Fibroblast of skin of left biceps (primary cell): ENCODE measurements at places on chromosomes 12 and 14.
A peak's percentile ranks its signal among the peaks of the same experiment; 100 is the strongest.

GRCh38 chr12:74170645-74171477, 366.8 kb upstream of the ATXN7L3B start:
- no peak for DNase-seq

GRCh38 chr14:51305751-51306150, 65.7 kb downstream of the TMX1 start:
- DNase-seq = no peak

GRCh38 chr14:100618763-100619320, 31.6 kb upstream of the BEGAIN start:
- no peak for DNase-seq

DNA sequence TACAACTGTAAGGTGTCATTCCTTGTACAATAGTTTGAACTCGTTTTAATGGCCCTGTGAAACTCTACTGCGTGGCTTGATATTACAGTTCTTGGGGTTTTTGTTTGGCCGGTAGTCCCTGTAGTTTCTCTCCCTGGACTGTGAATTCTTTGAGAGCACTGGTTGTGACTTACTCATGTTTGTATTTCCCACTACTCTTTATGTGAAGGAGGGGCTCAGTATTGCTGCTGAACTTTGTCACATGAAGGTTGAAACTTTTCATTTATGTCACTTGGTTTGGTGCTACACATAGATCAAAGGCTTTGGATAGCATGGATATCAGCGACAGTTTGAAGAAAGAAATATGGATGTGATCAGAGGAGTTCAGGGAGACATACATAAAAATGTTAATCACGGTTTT, 1.5 kb upstream of the POU6F1 start:
- DNase-seq = no peak

DNA sequence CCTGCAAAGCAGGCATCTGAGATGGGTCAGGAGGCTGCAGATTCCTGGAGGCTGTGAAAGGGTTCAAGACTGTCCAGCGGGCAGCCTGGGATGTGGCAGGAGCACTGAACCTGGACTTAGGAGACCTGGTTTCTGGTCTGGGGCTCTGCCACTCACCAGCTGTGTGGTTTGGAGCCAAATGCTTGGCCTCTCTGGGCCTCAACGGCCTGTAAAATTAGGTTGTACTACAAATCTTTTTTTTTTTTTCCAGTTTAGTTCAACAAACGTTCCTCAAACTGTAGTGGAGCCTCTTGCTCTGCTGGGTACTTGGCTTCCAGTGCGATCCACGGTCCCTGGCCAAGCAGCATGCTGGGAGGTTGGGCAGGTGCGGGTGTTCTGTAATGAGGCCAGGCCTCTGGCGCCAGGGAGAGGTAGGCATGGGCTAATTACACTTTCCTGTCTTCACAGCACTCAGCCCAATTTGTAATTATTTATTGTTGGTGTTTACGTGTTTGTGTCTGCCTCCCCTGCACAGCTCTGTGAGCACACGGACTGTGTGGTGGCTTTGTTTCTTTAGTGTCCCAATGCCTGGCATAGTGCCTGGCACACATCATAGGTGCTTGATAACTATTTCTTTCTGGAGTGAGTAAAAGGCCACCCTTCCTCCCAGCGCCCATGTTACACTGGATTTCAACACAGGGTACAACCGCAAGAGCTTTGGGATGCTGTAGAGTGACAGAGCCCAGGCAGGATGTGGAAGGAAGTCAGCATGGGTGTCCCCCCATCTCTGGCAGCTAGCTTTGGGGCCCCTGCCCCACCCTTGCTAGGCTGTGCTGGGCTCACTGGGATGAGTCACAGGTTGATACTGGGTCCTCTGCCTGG, 5.8 kb upstream of the KRT80 start:
- DNase-seq = no peak

DNA sequence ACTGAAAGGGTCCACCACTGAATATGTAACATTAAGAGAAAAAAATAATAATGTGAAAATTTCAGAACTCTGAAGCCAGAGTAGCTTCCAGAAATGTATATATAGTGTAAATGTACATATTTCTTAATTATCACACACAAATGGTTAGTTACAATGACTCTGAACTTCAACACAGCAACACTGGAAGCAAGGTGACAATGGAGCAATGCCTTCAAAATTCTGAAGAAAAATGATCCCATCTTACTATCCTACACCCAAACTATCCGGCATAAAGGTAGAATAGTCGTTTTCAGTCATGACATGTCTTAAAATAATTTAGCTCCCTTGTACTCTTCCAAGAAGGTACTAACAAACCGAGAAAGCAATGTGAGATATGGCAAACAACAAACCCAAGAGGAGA, 11.9 kb downstream of the NAP1L1 start:
- no peak for DNase-seq

DNA sequence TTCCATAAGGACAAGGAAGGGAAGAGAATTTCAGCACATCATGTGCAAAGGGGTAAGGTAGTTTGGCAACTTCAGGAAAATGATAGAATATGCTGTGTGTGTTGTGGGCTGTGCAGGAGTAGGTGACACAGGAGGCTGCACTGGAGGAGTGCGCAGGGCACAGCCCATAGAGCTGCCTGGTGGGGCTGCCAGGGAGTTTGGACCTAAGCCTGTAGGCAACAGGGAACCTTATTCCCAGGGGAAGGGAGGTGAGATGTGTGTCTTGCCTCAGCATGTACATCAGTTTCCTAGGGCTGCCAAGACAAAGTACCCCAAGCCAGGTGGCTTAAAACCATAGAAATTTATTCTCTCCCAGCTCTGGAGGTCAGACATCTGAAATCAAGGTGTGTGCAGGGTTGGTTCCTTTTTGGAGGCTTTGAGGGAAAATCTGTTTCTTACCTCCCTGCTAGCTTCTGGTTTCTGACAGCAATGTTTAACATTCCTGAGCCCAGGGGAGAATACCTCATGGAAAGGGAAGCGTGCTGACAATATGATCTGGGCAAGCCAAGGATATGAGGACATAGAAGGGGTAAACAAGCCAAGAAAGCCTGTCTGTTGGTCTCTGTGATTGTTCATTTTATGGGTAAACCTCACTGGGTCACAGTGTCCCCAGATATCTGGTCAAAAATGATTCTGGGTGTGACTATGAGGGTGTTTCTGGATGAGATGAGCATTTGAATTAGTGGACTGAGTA, 174.0 kb upstream of the NTF3 start:
- no peak for DNase-seq

DNA sequence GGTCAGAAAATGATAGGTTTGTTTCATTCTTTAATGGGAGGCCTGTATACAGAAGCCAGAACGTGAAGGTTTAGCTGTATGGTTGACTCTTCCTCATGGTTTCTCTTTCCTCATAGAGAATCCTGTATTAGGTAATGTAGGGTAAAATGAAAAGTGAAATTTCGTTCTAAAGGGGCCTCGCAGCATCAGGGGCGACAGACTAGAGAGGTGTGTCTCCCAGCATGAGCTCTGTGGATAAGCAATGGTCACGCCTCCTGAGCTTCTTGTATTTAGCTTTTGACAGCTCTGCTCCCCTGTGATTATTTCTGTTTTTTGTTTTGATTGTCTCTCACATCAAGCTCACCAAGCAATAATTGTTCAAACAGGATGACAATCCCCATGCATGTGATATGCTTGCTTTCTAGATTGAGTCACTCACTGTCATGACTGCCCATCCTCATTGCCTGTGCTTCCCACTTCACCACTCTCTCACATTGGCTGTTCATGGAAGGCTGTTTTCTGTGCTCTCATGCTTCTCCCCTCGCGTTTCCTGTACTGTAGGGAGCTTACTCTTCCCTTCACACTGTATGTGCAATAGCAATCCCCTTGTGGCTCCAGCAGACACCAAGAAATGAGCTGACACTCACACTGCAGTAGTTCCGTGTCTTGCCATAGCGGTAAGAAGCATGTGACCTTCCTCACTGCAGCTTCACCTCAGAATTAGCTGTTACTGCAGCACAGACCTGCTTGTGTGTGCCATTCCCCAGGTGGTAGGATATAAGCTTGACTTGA, 44.0 kb downstream of the RAD52 start:
- DNase-seq = no peak

DNA sequence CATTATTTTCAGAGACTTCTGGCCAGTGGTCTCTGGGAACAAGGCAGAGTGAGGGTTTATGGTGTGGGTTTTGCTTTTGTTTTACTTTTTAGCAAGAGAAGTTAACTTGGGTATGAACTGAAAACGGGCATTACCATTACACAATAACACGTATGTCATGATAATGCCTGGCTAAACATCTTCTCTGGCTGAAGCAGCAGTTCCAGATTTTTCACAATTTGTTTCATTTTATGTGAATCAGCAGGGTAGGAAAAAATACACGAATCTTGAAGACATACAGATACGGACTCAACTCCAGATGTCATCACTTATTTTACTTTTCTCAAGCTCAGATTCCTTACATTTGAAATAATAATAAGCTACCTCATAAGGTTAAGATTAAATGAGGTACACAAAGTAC, 2.5 kb upstream of the PCNX4 start:
- no peak for DNase-seq

GRCh38 chr12:98803468-98804209, 158.5 kb downstream of the APAF1 start:
- DNase-seq = peak; percentile 10

GRCh38 chr14:54493293-54493692, 4.5 kb upstream of the GMFB start:
- DNase-seq = no peak

GRCh38 chr14:87901652-87902051, 91.3 kb downstream of the GALC start:
- no peak for DNase-seq

DNA sequence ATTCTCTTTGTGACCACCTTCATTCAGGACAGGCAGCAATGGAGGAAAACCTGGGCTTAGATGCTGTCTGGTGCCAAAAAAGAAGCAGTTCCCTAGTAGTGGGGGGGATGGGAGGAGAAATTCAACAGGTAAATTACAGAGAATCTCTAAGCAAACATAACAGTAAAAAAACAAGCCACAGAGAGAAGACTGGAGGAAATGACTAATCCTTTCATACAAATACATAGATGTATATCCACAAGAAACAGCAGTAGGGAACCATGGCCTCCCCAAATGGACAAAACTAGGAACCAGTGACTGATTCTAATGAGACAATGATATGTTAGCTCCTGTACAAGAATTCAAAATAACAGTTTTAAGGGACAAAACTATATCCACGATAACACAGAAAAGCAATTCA, 513.0 kb downstream of the NAV3 start:
- no peak for DNase-seq

DNA sequence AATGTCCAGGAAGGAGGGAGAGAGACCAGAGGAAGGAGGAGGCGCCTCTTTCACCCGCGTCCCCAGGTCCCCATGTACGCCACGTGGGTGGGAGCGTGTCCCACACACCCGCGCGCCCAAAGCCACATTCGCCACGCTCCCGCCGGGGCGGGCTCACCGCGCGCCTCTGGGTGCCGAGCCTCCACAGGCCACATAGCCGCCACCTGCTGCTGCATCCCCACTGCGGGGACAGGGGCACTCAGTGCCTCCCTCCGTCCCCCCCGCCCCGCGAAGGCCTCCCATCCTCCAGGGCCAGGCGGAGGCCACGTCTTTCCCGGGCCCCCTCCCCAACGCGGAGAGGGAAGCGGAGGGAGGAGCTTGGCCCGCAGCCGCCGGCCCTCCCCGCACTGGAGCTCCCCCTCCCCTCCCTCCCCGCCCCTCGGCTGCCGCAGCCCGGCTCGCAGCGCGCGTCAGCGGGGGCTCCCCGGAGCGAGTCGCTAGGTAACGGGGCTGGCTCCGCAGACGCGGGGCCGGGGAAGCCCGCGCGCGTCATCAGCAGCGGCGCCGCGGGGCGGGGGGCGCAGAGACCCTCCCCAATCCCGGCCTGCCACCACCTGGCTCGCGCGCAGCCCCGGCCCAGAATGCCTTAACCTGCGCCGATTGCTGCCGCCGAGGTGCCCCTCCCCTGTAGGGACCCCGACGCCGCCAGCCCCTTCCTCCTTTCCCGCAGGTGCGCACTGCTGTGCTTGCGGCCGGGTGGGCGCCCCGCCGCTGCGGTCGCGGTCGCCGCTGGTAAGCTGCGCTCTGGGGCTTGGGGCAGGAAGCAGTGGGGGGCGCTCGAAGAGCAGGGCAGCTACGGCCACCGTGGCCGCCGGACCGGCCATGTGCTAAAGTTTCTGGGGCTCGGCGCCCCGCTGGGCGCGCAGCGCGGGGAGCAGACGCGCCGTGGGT, 536 bp upstream of the TUNAR start:
- DNase-seq = no peak

DNA sequence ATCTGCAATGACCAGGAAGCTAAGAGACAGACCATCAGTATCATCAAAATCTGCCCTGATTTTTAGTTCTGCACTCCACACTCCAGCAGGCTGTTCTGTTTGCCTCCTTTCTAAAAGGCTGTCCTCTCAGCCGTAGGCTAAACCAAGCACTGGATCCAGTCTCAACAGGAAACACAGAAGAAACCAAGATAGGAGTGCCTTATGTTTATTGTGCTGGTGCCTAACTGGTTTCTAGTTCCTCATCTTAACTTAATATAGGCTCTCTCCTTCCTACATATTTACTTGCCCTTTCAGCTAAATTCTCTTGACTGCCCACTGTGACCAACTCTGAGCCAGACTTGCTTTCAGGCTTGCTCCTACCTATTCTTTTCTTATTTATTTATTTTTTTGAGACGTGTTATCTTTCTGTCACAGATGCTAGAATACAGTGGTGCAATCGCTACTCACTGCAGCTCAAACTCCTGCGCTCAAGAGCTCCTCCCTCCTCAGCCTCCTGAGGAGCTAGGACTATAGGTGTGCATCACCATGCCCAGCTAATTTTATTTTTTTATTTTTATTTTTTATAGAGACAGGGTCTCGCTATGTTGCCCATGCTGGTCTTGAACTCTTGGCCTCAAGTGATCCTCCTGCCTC, 30.8 kb downstream of the GALNT4 start:
- no peak for DNase-seq

- no peak for DNase-seq
Observed at GRCh38 chr14:24818058-24818822, 184.2 kb upstream of the GZMB start.

- DNase-seq = no peak
Observed at GRCh38 chr12:126949558-126949957, 1317.4 kb upstream of the TMEM132C start.

GRCh38 chr12:100860611-100861010, 66.0 kb downstream of the ANO4 start:
- no peak for DNase-seq

DNA sequence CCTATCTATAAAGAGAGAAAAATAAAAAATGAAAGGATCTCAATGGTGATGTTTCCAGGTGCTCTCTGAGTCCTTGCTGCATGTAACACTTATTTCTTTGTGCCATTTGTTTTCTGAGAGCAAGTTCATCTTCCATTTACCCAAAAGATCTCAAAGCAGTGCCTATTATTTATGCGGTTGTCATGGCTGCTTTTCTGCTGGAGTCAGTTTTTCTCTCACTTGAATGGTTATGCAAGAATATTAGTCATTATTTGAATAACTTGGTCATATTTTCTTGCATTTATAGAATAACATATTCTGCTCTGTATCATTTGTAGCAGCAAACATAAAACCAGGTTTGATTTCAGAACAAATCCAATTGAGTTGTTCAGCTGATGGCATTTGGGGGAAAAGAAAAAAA, 141.8 kb upstream of the G2E3 start:
- DNase-seq = no peak
